Stimulated activated CD8-positive, alpha-beta memory T cell treated with anti-CD3 and anti-CD28 coated beads, Interleukin-4, amount 100 ng/mL, for 4 hours (primary cell): ENCODE measurements at places on chromosomes 3 and 15.

DNA sequence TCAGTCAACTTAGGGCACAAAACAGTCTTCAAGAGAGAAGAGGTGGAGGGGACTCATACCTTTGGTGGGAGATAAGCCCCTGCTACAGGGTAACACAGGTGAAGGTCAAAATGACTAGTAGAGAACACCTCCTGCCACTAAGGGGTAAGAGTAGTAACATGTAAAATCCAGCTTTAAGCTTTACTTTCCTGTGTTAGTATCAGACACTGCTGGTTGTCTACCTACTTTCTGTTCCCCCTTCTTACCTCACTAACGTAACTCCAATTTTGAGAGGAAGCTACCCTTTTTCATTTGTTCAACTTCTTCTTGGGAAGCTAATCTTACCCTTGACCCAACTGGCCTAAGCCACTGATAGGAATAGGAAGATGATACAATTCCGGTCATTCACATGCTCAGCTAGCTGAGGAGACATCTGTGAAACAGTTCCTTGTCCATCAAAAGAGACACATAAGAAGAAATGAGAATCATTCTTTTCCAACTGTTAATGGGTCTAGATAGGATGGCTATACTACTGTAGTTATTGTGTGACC, 826.8 kb upstream of the CFAP20DC start:
- no peak for DNase-seq

GRCh38 chr3:46412786-46413298, 5.8 kb downstream of the CCRL2 start:
- no peak for DNase-seq

GRCh38 chr15:57297163-57297593, 79.1 kb upstream of the CGNL1 start:
- DNase-seq, result no peak

GRCh38 chr3:20916951-20917606, 731.1 kb upstream of the SGO1 start:
- DNase-seq, result no peak

DNA sequence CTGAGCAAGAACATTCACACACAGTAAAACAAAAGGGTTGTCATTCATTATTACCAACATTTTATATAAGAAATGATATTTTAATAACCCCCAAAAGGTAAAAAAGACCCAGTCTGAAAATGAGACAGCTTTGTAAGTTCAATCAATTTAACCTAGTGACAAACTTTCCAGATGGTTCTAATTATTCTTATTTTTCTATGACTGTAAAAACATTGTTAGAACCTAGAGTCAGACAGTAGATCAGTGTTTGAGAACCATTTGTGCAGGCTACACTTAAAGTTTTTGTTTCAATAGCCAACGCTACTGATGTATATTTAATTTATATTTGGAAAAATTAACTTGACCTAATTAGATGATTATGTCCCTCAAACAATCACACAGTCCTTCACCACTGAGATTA, 708.4 kb upstream of the CBLB start:
- DNase-seq, result no peak

- no peak for DNase-seq
Measured at GRCh38 chr15:53808058-53808706, 48.7 kb upstream of the WDR72 start.

GRCh38 chr3:20264900-20265567, 79.0 kb upstream of the SGO1 start:
- no peak for DNase-seq

GRCh38 chr3:48532271-48532976, 24.2 kb downstream of the PFKFB4 start:
- no peak for DNase-seq

DNA sequence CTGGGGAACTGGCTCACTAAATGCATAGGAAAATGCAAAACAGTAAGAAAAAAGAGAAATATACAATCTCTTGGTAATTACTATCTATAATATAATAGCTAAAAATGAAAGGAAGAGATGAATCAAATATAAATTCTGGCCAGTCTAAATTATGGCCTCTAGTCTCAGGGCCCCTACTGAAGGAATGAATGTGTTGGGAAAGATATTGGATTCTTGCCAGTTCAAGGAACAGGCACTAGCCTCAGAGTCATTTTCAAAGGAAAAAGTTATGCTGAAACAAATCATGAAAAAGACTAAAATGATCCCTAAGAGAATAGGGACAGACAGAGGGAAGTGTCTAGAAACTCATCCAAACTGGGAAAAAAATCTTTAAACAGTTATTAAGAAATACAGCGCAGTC, 62.4 kb downstream of the C3orf80 start:
- DNase-seq, result no peak

DNA sequence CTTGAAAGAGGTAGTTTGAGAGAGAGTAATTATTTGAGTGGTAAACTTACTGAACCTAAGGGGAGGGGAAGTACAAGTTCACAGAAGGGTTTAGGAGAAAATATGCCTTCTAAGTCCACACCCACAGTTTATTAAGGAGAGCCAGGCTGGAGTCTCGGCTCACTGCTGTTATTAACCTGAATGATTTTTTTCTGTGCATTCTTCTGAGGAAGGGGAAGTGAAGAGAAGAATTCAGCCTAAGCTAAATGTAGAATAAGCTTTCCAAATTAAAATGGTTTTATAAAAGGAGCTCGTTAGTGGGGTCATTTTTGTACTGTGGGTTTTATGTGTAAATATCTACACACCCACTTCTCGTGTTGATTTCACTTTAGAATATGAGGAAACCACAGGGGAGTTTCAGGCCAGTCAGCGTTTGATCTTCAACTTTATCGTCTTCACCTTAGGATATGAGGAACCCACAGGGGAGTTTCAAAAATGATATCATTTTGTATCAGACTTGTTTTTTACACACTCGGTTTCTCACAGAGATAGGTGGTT, 1.5 kb downstream of the WHAMM start:
- DNase-seq, result no peak

DNA sequence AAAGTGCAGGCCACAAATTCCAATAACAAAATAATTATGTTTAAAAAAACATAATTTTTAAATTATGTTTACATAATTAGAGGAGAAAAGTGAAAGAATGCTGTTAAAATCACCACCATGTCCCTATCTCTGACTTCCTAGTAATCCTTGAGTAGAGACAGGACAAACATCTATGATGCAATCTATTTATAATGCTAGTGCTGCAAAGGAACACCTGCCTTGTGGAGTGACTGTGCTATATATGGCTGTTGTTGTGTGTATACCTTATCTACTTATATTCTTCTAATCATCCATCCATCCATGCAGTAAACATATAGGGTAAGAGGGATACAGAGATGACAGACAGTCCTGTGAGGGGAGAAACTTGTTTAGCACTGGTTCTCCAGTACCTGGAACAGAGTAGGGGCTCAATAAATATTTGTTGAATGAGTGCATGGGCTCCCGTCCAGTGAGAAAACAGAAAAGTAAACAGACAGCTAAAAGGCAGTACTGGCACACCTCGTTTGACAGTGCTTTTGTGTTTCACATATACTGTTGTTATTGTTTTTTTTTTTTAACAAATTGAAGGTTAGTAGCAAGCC, 229.3 kb upstream of the UBE2E1 start:
- no peak for DNase-seq

DNA sequence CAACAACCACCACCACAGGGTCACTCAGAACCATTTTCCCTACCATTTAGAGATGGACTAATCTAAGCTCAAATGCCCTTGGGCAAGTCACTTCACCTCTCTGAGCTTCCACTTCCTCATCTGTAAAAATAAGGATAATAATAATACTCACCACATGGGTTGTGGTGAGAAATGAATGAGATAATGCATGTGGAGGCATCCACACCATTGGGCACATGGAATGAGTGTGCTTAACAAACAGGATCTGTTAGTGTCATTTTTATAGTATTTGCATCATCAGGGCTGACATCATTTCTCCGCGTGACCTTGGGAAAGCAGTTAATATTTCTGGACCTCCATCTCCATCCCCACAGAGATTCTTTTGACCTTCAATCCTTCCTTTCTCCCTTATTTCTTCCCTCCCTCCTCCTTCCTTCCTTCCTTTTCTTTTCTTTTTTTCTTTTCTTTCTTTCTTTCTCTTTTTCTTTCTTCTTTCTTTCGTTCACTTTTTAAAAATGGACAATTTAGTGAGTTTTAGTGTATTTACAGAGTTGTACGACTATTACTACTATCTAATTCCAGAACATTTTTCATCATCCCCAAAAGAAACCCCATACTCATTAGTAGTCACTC, 7.7 kb upstream of the RFT1 start:
- DNase-seq, result no peak

GRCh38 chr3:183310936-183311335, 57.9 kb downstream of the B3GNT5 start:
- DNase-seq, result no peak

DNA sequence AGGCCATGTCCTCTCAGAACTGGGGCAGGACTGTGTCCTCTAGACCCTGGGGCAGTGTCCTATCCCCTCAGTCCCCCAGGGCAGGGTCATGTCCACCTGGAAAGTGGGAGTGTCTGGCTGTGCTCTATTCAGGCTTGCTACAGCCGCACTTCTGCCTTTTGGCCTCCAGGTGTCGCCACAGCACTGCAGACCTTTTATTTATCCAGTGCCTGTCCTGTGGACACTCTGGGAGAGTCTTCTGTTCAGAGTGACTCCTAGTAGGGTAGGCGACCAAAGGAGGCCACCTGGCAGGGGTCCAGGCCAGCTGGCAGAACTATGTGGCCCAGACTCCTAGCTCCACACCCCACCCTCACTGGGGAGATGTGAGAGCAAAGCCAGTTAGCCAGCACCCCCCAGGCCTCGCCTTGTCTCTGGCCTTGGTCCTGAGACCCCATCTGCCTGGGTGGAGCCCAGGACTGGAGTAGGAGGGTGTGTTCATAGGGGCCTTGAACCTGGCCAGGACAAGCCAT, 3.9 kb downstream of the TMIE start:
- peak; percentile 43 for DNase-seq

DNA sequence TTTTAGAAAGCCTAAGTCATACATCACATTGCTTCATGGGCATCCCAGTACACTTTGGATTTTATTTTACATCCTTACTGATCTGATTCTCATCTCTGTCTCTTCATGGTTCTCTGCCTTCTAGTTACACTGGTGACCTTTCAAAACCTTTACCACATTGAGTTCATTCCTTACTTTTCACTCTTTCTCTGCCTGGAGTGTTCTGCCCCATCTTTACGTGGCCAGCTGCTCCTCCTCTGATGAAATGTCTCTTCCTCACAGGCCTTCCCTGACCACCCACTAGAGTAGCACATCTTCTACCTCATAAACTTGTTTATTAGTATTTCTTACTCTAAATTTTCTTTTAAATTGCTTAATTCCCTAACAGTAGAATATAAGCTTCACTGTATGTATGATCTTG, 17.7 kb downstream of the CTNNB1 start:
- no peak for DNase-seq

DNA sequence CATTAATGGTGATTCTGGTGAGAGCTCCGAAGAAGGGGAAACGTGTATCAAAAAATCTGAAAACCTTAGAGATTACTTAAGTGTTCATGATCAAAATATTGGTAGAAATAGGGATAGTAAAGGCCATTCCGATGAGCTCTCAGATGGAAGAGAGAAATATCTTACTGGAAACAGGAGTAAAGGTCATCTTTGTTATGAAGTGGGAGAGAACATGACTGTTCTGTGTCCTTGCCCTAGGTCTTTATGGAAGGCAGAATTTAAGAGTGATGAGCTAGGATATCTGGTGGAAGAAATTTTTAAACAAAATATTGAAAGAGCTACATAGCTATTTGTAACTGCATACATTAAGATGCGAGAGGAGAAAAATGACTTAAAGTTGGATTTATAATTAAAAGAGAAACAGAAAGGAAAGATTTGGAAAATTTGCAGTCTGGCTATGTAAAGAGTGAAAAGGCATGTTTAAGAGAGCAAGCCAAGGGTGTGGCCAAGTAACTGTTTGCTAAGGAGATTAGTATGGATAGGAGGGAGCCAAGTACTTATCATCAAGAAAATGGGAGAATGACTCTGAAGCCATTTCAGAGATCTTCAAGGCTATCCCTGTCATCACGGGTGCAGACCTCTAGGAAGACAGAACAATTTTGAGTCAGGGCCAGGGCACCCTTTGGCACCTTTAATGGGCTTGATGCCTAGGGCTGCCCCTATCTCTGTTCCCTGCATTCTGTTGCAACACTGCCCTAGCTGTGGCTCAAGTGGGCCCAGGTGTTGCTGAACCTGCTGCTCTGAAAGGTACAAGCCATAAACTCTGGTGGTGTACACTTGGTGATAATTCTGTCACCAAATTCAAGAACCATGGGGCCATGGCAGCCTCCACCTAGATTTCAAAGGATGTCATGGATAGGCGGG, 27.3 kb downstream of the SLMAP start:
- DNase-seq, result no peak

DNA sequence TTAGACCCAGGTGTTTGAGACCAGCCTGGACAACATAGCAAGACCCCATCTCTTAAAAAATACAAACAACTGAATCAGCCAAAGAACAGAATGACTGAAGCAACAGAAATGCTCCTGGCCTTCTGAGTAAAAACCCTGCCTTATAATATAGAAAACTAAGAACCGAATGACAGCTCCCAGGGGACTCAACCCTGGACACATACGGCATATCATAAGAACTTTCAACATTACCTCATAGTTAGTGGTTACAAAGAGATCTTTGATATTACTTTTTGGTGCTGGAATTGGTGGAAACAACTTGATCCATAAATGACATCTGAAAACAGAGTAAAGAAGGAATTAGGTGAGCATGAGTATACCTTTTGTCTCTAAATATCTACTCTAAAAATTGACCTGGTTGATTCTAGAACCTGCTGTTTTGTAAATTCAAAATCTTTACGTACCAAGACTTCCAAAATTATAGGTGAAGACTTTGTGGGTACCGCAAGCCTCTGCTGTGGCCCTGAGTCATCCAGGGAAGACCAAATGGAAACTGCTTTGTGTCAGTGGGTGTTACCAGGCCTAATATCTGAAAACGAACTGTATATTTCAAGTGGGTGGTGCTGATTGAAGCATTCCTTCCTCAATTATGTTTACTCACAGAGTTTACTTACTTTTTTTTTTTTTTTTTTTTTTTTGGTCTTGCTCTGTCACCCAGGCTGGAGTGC, 35.5 kb downstream of the IL5RA start:
- DNase-seq, result no peak

DNA sequence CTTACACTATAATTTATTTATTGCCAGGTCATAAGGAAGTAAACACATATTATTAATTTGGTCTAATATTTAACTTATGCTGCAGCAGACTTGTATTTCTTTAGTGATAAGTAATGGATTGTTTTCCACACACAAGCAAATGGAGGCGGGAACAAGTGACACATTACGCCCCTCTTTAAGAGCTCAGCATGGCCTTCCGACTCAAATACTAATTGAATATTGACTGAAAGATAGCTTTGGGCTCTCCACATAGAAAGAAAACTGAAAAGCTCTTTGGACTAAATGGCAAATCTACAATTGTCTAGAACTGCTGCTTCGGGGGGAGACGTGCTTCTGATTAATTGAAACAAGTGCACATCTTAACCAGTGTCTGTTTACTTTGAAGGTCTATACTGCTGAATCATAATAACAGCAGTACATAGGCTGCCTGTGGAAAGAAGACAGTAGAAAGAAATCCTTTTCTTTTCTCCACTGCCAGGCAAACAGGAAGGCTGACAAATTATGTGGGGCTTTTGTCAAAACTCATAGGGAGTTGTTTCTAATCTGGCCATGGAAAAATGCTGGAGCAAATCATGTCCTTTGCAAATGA, 15.9 kb downstream of the CADPS start:
- no peak for DNase-seq

- DNase-seq, result no peak
Measured at GRCh38 chr3:133277813-133278212, 122.0 kb upstream of the BFSP2 start.
